DMS53 (cell line): ENCODE measurements at places on chromosomes 7 and 10.
A peak's percentile ranks its signal among the peaks of the same experiment; 100 is the strongest.

DNA sequence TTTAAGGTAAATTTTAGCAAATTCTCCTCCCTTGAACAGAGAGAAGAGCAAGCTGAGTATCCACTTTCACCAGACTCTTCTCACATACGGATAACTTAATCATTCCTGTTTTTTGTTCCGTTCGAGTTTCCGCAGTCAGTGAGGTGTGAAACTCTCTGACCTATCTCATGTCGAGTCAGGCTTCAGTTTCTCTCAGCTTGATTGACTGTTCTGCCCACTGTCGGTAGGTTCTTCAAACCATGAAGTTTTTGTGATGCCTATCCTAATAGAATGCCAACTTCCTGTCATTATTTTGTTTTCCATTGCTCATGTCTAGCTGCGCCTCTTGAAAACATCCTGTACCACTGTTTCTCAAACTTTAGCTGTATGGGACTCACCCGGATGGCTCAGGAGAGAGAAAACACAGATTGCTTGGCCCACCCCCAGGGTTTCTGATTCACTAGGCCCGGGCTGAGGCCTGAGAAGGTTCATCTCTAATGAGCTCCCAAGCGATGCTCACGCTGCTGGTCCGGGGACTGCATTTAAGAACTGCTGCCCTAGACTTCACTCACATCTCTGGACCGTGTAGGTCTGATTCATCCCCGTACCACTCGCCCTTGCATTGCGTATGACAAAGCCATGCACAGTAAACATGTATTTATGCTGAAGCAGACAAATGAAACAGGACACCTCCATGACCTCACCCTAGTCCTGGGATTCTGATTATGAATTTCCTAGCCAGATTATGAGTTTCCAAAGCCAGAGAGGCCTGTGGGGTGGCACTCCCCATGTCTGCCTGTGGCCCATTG, 208.4 kb upstream of the AGK start:
- peak; percentile 18 for DNase-seq

DNA sequence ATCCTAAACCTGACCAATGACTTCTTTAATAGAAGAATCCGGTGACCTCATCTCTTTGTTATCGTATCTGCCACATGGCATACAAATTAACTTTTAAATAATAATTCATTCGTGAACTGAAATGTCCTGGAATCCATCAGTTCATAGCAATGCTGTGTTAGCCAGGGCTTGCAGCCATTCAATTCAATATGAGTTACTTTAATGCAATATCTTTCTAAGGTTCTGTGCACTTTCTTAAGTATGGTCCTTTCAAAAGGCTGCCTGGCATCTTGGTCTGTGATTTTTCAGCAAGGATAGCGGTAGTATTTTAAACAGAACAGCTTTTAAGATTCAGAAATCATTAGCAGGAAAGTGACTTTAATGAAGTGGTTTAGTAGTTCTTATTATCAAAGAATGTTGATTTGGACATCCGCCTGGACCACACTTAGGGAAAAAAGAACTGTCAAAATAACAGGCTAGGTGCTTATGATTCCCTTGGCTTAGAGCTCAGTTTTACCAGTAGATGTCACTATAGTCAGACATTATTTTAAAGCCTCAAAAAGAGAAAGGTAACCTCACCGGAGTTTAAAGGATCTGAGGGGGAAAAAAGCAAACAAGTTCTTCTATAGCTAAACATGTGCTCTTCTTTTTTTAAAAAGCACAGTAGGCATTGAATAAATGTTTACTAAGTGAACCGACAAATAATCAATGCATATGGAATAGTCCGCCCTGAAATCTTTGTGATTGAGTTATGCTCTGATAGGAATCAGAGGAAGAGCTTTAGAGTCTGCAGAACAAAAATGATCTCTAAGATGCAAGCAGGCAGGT, 22.7 kb downstream of the SLC35G1 start:
- DNase-seq, result peak; percentile 75

DNA sequence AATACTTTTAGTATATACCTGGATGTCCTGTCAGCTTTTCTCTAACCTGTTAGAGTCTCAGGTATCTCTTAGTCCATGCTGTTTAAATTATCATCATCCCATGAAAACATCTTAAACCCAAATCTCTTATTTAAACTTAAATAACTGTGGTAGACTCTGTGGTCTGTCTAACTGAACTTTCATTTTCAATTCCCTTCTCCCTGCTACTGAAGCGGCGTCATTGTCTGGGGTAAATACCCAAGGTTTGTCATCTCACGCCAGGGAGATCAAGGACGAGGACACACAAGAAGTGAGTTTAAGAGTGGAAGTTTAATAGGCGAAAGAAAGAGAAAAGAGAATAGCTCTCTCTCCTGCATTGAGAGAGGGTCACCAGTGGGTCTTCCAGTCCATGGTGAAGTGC, 804.4 kb upstream of the CELF2 start:
- DNase-seq, result no peak

DNA sequence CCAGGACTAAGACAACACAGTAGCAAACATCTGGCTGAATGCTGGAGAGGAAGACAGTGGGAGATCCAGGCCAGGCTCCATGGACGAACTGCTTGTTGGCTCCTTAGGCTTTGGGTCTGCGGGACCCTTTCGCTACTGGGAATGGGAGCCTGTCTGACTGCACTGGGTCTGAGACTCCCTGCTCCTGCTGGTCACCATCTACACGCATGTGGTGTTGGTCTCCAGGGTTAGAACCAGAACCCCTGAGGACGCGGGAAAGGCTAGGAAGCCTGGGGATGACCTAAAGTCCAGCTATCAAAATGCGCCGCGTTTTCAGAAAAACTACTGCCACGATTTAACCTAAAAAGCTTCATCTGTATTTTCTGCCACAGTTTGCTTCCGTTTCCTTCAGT, 817 bp upstream of the DNAJB6 start:
- DNase-seq, result no peak

GRCh38 chr7:73685311-73685710, 1.9 kb downstream of the BUD23 start:
- DNase-seq, result no peak

GRCh38 chr10:45624724-45625123, 47.8 kb downstream of the ZFAND4 start:
- DNase-seq, result no peak

- no peak for DNase-seq
Measured at GRCh38 chr10:93652857-93653256, 40.5 kb downstream of the PDE6C start.

DNA sequence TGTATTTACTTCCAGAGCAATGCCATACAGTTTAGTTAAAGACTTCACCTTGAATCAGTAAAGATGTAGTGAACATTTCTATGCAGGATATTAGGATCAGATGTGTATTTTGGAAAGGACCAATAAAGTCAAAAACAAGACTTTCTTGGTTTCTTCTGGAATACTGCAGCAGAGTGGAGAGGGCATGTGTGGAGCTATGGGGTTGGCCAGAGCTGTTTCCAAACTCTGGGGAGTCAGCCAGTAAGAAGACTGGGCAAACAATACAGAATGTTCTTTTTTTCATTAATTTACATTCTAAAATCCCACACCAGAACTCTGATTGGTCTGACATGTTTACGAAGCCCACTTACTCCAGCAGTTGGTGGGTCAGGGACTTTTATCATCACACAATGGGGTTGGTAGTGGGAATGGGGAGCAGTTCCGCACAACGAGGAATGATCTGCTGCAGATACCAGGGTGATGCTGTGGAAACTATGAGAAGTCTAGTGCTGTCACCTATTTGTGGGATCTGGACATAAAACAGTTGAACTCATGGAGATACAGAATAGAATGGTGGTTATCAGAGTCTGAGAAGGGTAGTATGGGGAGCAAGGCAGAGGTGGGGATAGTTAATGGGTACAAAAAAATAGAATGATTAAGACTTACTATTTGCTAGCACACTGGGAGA, 267.7 kb downstream of the MALRD1 start:
- DNase-seq, result no peak

DNA sequence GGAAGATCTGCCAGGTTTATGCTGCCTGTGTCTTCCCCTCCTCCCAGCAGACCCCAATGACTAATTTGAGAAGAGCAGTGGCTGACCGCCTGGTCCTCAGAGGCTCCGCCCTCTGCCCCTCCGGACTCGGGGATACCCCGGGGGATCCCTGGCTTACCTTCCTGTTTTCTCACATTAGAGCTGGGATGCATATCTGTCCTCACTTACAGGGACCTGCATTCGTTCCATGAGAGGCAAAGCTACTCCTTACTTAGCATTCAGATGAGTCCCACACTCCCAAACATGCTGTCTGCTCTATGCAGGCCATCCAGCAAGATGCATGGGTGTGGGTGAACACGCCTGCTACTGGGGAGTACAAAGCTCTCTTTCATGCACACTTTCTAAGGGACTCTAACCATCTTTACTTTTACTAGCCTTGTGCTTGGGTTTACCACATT, 24.0 kb downstream of the VOPP1 start:
- no peak for DNase-seq

GRCh38 chr10:614139-614711, 75.2 kb downstream of the DIP2C start:
- no peak for DNase-seq

DNA sequence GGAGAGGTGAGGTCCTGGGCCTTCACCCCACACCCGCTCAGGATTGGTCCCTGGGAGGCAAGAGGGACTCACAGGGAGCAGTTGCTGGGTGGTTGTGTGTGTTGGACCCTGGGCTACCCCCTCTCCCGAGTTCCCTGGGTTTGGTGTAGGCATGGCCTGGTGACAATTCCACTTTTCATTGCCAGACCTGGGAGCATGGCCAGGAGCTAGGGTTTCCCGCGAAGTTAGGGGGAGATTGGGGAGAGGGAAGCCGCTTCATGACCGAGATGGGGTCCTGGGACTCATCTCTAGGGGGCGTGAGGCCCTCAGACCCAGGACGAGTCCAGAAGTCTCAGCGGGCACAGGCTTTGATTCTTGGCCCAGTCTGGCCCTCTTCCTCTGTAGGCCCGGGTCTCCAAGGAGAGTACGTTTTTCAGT, 606 bp downstream of the PALD1 start:
- DNase-seq, result peak; percentile 51

- DNase-seq, result no peak
Measured at GRCh38 chr7:84176716-84177115, 17.9 kb downstream of the SEMA3A start.

GRCh38 chr10:58696736-58697135, 184.1 kb downstream of the BICC1 start:
- no peak for DNase-seq

GRCh38 chr7:9981742-9982349, 991.8 kb upstream of the PHF14 start:
- DNase-seq, result no peak

- DNase-seq, result no peak
Measured at GRCh38 chr7:21671859-21672258, 129.0 kb downstream of the DNAH11 start.

DNA sequence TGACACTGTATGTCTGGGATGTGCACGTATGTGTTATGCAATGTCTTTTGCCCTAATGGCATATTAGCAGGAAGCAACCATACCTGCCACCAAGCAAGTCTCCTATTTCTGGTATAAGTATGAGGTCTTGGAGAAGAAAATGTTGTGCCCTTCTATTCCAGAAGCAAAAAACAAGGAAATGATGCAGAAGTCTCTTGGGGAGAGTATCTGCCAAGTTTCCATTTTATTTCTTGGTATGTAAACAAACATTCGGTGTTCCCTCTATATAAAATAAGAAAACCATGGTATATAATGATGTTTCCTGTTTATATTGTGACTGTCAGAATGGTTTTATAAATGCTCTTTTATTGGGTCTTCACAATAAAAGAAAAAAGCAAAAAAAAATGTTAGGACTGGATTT, 19.3 kb upstream of the MYO3A start:
- DNase-seq, result no peak

DNA sequence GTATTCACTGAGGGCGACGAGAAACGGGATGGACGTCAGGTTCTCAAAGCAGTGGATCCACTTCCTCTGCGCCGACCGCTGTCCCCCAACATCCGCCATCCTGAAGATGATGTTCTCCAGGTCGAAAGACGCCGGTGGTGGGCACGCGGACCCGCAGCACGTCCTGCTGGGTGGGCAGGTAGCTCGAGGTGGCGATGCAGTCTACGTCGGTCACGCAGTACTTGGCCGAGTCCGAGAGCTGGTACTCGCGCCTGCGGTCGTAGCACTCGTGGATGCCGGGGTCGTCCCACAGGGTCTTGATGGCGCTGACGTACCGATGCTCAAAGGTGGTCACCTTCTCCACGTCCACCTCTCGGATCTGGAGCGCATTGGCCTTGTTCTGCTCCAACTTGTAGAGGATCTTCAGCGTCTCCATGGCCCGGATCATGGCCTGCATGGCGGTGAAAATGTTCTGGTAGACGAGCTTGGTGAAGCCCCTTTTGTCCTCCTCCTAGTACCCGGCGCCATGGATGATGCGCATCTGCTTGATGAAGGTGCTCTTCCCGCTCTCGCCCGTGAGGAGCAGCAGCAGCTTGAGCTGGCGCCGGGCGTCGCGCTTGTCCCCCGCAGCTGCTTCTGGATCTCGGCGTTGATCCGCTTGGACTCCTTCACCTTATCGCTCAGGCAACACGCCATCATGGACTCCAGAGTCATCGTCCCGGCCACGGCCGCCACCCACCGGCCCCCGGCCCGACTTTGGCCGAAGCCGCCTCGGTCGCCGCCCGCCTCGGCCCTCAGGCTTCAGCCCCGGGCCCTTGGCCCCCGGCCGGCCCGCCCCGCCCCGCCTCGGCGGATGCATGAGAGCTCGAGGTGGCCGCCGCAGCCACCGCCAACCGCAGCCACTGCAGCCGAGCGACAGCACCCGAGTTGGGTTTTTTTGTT, 122.9 kb upstream of the KCTD7 start:
- DNase-seq, result peak; percentile 81

DNA sequence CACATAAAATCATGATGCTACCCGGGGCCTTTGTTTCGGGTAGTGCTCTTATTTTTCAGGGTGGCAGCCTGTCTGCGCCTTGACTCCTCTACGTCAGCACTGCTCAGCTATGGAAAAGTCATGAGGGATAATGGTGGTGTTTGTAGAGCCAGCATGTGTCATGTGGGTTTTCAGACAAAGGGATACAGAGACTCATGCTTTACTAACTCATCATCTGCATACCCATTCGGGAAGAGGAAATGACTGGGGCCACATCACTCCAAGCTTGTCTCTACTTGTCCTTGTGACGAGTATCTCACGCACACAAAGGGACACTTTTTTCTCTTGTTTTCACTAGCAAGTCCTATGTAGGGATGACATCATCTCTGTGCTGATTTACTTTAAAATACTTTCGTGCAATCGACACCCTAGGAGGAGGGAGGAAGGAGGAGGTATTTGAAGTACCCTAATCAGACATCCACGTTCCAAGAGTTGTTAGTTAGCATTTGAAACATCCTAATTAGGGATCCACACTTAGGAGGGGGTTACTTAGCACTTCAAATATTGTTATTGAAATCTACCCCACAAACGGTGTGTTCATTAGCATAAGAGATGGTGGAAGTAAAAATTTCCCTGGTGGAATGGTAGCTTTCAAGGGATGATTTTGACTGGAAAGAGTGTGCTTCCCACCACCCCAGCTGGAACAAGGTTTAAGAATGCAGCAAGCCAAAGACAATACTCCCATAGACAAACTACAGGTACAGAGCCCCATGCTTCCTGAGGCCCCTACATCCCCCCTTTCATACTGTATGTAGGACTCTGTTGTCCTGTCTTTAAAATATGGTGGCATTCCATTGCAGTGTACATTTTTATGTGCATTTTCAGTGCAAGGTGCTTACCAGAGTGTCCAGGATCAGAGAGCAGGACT, 52.0 kb downstream of the THNSL1 start:
- DNase-seq, result peak; percentile 45
